Effector memory CD8-positive, alpha-beta T cell (primary cell): ENCODE measurements at places on chromosomes 3 and 15.

GRCh38 chr3:196406811-196407470 is 25.3 kb downstream of the UBXN7 start:
- peaks cover 5% of the 10 kb centered on the region for H3K4me1 ChIP-seq
- H3K36me3 ChIP-seq, result peaks cover 32% of the 10 kb centered on the region
- DNase-seq, result no peak
- H3K27ac ChIP-seq, result no peak overlapping the region
- no peaks in the 10 kb centered on the region for H3K27me3 ChIP-seq

- no peaks in the 10 kb centered on the region for H3K27me3 ChIP-seq
- no peak for DNase-seq
- peak overlapping the region; percentile 99 for H3K4me3 ChIP-seq
- peaks cover 76% of the 10 kb centered on the region for H3K4me1 ChIP-seq
- H3K27ac ChIP-seq, result peak overlapping the region; percentile 84
- peaks cover 57% of the 10 kb centered on the region for H3K36me3 ChIP-seq
Measured at GRCh38 chr15:70093481-70094319, 4.0 kb downstream of the TLE3 start.

DNA sequence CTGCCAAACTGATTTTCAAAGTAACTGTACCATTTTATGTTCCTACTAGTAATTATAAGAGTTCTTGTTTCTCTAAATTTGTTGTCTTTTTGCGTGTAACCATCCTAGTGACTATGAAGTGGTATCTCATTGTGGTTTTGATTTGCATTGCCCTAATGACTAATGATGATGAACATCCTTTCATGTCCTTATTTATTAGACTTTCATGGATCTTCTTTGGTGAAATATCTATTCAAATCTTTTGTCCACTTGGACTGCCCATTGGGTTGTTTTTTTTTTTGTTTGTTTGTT is 3.6 kb downstream of the OXSR1 start:
- peaks cover 63% of the 10 kb centered on the region for H3K4me1 ChIP-seq
- no peaks in the 10 kb centered on the region for H3K27me3 ChIP-seq
- DNase-seq, result no peak
- H3K36me3 ChIP-seq, result peaks cover 23% of the 10 kb centered on the region
- peak overlapping the region; percentile 45 for H3K27ac ChIP-seq

DNA sequence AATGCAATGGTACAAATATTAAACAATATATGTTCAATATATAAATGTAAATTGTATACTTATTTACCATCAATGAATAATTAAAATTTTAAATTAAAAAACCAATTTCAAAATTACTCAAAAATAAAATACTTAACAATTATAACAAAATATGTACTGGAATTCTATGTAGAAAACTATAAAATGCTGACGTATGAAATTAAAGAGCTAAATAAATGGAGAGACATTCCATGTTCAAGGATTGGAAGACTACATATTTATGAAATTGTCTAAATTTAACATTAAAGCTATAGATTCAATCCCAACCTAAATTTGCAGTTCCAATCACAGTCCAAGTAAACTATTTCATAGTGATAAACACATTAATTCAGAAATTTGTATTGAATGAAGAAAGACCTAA is 1522.4 kb downstream of the SI start:
- no peaks in the 10 kb centered on the region for H3K27me3 ChIP-seq
- H3K27ac ChIP-seq, result no peak overlapping the region
- no peaks in the 10 kb centered on the region for H3K4me1 ChIP-seq
- no peaks in the 10 kb centered on the region for H3K36me3 ChIP-seq

DNA sequence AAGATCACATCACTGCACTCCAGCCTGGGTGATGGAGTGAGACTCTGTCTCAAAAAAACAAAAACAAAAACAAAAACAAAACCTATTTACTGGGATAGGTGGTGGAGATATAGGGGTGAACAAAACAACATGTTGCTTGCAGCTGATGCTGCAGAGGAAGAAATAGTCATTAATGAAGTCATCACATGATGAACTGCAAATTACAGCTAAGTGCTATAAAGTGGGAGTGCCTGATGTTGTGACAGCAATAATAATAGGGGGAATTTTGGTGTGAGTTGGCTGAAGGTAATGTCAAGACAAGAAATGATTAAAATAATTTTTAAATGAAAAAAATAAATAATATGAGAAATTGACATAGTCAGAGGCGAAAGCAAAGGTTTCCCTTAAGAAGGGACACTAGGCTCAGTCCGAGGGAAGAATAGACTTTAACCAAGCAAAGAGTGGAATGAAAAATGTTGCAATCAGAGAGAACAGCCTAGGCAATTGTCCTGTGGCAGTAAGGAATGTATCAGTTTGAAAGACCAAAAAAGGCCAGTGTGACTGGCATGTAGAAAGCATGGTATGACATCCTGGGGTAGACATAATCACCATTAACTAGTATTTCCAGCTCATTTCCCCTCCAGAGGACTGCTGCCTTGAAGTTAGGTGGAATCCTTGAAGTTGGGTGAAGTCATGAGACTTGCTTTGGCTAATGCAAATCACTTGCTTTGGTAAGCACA is 14.7 kb upstream of the PIK3CB start:
- no peaks in the 10 kb centered on the region for H3K4me1 ChIP-seq
- DNase-seq, result no peak
- no peak overlapping the region for H3K4me3 ChIP-seq
- no peaks in the 10 kb centered on the region for H3K27me3 ChIP-seq

DNA sequence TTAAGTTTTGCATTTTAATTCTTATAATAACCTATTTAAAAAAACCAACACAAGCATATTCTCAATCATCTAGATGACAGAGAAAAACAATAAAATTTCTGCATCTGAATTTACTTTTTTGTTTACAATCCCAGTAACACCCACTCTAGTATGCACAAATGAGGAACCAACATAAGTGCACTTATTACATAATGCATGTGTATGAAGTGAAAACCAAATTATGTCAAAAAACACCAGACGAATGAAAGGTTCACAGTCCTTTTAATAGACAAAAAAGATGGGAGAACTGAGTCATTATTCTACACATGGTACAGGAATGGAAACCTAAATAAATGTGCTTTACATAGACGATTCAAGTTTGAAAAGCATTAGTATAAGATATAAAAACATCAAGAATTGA is 91.7 kb downstream of the NR1I2 start:
- H3K27me3 ChIP-seq, result no peaks in the 10 kb centered on the region
- DNase-seq, result no peak
- no peak overlapping the region for H3K4me3 ChIP-seq
- H3K27ac ChIP-seq, result no peak overlapping the region
- H3K36me3 ChIP-seq, result peaks cover 5% of the 10 kb centered on the region
- peaks cover 20% of the 10 kb centered on the region for H3K4me1 ChIP-seq

DNA sequence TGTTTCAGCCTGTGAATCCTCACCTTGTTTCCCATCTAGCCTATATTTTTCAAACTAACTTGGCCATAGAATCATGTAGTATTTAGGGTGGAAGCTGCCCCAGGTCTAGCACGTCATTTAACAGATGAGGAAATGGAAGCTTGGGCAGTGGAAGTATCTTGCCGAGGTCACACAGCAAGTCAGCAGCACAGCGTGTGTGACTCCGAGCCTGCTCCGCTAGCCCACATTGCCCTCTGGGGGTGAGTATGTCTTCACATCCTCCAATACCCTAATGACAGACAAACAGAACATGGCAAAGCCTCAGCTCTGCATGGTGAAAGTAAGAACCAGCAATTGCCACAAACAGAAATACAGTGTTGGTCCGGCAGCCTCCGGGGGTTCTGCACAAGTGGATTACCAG is 2.2 kb upstream of the CCR5 start:
- DNase-seq, result peak; percentile 68
- H3K36me3 ChIP-seq, result peaks cover 17% of the 10 kb centered on the region
- H3K4me3 ChIP-seq, result peak overlapping the region; percentile 82
- H3K27ac ChIP-seq, result peak overlapping the region; percentile 92

DNA sequence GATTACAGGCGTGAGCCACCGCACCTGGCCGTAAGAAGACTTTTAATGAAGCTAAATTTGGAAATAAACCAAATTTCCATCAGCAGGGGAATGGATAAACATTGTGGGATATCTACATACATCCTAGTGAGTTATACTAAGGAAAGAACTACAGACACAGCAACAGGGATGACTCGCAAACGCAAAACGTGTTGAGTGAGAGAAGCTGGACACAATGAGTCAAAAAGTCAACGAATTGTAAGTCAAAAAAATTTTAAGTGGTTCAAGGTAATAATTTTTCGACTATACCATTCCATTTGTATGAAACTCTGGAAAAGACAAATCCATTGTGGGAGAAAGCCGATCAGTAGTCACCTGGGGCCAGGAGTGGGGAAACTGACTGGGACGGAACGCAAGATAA is 19.9 kb downstream of the PLA2G4F start:
- no peak overlapping the region for H3K27ac ChIP-seq
- no peak for DNase-seq
- no peaks in the 10 kb centered on the region for H3K4me1 ChIP-seq
- H3K27me3 ChIP-seq, result peaks cover 7% of the 10 kb centered on the region
- H3K4me3 ChIP-seq, result no peak overlapping the region

DNA sequence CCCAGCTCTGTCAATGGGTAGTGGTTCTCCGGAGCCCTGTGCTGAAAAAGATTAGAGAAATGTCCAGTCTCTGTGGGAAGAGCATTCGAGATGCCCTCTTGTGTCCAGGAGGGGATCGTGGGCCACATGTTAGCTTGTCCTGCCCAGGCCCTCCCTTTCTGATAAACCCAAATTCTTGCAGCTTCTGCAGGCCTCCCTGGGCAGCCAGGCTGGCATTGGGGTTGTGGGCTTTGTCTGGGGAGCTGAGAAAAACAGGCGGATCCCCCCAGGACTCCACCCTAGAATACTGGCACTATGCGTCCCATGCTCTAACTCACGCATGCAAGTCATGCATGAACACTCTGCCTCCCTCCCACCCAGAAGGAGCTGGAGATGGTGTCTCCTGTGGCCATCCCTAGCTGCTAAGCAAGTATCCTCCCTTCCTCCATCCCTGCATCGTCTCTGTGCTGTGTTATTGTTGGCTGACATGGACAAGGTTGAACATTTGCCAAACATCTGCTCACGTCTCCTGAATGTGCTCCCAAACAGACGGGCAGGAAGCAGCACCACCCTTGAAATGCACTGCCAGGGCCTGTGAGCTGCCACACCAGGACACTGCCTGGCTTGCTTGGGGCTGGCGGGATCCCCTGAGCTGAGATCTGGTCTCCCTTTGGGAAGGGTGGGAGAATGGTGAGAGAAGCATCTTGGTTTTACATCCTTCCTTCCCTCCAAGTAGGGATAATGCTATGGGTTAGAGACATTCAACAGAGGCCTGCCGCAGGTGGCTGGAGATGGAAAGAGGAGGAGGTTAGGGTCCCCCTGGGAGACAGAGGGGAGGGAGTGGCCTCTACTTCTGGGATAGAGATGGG is 26.5 kb downstream of the CFAP161 start:
- no peak overlapping the region for H3K27ac ChIP-seq
- H3K4me3 ChIP-seq, result no peak overlapping the region
- no peak for DNase-seq
- peaks cover 4% of the 10 kb centered on the region for H3K4me1 ChIP-seq
- H3K36me3 ChIP-seq, result no peaks in the 10 kb centered on the region

DNA sequence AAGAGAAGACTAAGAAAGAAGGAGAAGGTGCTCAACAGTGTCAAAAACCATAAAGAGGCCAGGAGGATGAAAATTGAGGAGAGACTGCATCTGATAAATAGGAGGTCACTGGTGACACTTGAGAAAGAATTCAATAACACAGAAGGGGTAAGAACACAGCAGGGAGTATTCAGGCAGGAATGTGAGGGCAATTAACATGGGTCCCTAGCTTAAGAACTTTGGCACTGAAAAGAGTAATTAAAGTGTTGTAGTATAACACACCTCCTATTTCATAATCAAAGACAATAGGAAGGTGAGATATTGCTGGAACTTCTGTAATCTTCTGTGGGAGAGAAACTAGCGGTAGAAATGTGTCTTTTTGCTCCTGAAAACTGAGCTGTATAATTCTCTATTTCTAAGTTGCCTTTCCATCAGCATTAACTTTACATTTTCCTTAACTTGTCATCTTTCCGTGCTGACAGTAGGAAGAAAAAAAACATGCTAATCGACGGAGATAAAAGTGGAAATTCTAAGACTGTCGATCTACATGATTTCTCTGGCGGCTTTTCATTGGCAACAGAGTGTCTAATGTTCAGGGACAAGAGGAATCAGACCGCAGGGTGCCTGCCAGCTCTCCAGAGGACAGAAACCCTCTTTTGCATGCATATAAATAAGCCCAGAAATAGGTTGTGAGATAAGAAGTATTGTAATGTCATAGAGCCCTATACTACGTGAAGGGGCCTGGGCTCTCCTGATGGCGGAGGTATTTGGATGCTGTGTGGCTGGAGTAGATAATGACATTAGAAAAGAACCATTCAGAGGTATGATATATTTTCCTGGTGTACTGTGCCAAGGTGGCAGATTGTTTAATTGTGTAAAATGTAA is 147.9 kb upstream of the GAP43 start:
- no peak overlapping the region for H3K27ac ChIP-seq
- H3K36me3 ChIP-seq, result no peaks in the 10 kb centered on the region
- H3K27me3 ChIP-seq, result peaks cover 7% of the 10 kb centered on the region
- DNase-seq, result no peak
- H3K4me3 ChIP-seq, result no peak overlapping the region

DNA sequence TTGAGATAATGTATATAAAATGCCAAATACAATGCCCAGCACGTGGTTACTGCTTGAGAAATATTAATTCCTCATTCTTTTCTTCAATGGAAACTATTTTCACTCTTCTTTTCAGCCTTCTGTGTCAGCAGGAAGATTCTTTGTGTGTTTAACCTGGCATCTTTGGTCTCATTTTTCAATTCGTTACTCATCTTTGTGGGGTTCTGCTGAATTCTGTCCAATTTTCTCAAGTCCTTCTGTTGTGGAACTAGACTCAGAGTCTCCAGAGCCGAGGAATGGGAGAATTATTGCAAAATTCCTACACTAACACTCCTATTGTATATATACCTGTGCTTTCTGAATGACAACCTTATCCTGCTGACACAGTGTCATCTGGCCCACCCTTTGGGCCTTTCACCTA is 96.8 kb upstream of the RGMA start:
- H3K4me1 ChIP-seq, result no peaks in the 10 kb centered on the region
- no peak overlapping the region for H3K4me3 ChIP-seq
- no peak overlapping the region for H3K27ac ChIP-seq
- no peaks in the 10 kb centered on the region for H3K36me3 ChIP-seq

DNA sequence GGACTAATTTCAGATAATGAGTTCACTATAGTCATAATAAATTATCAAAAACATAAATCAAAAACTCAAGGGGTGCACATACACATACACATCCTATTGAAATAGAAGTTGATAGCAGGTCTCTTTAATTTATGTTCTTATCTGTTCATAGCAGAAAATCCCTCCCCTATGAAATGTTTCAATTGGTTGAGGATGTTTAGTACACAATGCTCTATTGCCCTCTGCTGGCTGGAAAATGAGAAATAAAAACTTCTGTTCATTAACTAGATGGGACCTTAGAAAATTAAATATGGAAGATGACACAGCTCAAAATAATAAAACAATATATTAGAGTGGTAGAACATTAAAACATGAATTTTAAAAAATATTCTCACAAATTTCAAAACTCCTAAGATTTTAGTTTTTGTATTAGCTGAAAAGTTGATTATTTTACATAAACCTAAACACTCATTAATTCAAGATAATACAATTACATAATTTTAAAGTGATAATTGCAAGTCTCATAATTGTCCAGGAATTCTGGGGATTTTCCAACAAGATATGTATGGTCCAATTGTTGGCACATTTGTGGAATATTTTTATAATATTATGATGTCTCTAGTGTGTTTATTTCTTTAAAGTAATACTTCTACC is 735.0 kb downstream of the ROBO1 start:
- no peak overlapping the region for H3K27ac ChIP-seq
- DNase-seq, result no peak
- no peaks in the 10 kb centered on the region for H3K4me1 ChIP-seq
- H3K36me3 ChIP-seq, result no peaks in the 10 kb centered on the region
- no peaks in the 10 kb centered on the region for H3K27me3 ChIP-seq
- no peak overlapping the region for H3K4me3 ChIP-seq

GRCh38 chr3:189276444-189277219 is 104.9 kb downstream of the TPRG1 start:
- H3K27ac ChIP-seq, result no peak overlapping the region
- H3K4me3 ChIP-seq, result no peak overlapping the region
- H3K36me3 ChIP-seq, result no peaks in the 10 kb centered on the region
- no peaks in the 10 kb centered on the region for H3K4me1 ChIP-seq
